ENCODE measurements at places on chromosomes 2 and 18.
A peak's percentile ranks its signal among the peaks of the same experiment; 100 is the strongest.

GRCh38 chr2:37457401-37457901 is 113.0 kb downstream of the QPCT start:
- H3K27me3 ChIP-seq, result no peaks in the 10 kb centered on the region
- no peak for DNase-seq
- H3K27ac ChIP-seq, result no peak overlapping the region
- H3K4me3 ChIP-seq, result no peak overlapping the region
- peaks cover 32% of the 10 kb centered on the region for H3K4me1 ChIP-seq

- H3K36me3 ChIP-seq, result no peaks in the 10 kb centered on the region
- H3K4me3 ChIP-seq, result no peak overlapping the region
- no peak overlapping the region for H3K27ac ChIP-seq
- no peaks in the 10 kb centered on the region for H3K27me3 ChIP-seq
Observed at GRCh38 chr2:151757861-151758260, 23.6 kb upstream of the NEB start.

DNA sequence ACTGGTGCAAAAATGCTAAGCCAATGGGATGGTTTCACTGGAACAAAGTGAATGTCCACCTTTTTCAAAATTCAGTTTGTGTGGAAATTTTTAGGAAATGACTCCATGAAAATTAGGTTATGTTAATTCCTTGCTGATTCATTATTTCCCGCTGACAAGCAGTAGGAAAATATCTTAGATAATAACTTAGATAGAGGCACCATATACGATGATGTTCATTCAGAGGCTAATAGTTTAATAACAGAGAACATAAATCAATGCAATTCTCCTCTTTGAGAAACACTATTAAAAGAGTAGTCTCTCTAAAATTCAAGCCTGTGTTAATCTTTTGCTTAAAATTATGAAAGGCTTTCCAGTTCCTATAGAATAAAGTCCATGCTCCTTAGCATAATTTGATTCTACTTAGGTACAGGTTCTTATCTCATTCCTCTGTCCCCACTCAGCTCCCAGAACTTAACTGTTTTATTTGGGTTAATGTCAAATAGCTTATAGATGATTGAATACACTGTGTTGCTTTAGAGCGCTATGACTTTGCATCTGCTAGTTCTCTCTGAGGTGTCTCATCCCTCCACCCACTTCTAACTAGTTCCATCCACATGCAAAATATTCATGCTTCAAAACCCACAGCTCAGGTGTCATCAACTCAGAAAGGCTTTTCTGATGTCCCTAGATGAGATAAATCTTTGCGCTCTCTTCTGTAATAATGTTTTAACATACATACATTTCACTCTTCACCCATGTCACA is 503.6 kb downstream of the ERBB4 start:
- no peak overlapping the region for H3K4me3 ChIP-seq
- H3K27me3 ChIP-seq, result no peaks in the 10 kb centered on the region
- no peak for DNase-seq
- H3K4me1 ChIP-seq, result no peaks in the 10 kb centered on the region
- H3K36me3 ChIP-seq, result no peaks in the 10 kb centered on the region
- H3K27ac ChIP-seq, result no peak overlapping the region

- H3K27me3 ChIP-seq, result peaks cover 38% of the 10 kb centered on the region
- no peak overlapping the region for H3K27ac ChIP-seq
- H3K36me3 ChIP-seq, result no peaks in the 10 kb centered on the region
- H3K4me1 ChIP-seq, result no peaks in the 10 kb centered on the region
- no peak overlapping the region for H3K4me3 ChIP-seq
Observed at GRCh38 chr2:240998995-240999791, 775 bp downstream of the SNED1 start.

GRCh38 chr2:129771418-129772189 is 207.9 kb upstream of the RAB6C start:
- no peak overlapping the region for H3K27ac ChIP-seq
- DNase-seq, result no peak
- H3K36me3 ChIP-seq, result no peaks in the 10 kb centered on the region
- H3K4me1 ChIP-seq, result no peaks in the 10 kb centered on the region
- H3K27me3 ChIP-seq, result no peaks in the 10 kb centered on the region

GRCh38 chr2:103484906-103485305 is 723.1 kb downstream of the TMEM182 start:
- H3K27me3 ChIP-seq, result no peaks in the 10 kb centered on the region
- H3K36me3 ChIP-seq, result no peaks in the 10 kb centered on the region
- no peak overlapping the region for H3K27ac ChIP-seq
- no peak for DNase-seq

- no peak overlapping the region for H3K27ac ChIP-seq
- peaks cover 4% of the 10 kb centered on the region for H3K27me3 ChIP-seq
- DNase-seq, result no peak
- no peaks in the 10 kb centered on the region for H3K36me3 ChIP-seq
- no peak overlapping the region for H3K4me3 ChIP-seq
Observed at GRCh38 chr2:589281-590130, 87.7 kb downstream of the TMEM18 start.

DNA sequence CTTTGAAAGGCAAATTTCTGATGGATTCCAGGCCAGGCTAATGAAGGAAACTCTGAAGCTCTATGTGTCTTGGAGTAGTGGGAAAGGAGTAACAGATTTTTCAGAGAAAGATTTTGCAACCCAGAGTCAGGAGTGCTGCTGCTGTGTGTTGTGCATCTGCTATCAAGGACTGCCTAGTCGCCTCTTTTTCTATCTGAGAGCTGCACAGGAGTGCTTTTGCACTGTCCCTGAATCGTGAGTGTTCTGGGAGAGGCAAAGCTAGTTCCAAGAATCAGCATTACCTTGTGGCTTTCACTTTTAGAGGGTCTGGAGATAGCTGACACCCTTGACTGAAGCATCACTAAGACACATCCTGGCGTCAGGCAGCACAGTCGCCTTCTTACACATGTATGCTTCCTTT is 336.4 kb downstream of the PARD3B start:
- no peak overlapping the region for H3K4me3 ChIP-seq
- no peak overlapping the region for H3K27ac ChIP-seq
- no peaks in the 10 kb centered on the region for H3K36me3 ChIP-seq
- no peak for DNase-seq
- no peaks in the 10 kb centered on the region for H3K27me3 ChIP-seq
- H3K4me1 ChIP-seq, result no peaks in the 10 kb centered on the region

- no peak for DNase-seq
- no peaks in the 10 kb centered on the region for H3K36me3 ChIP-seq
- no peak overlapping the region for H3K4me3 ChIP-seq
- no peaks in the 10 kb centered on the region for H3K4me1 ChIP-seq
Observed at GRCh38 chr2:196743165-196743564, 56.3 kb downstream of the GTF3C3 start.

- H3K27me3 ChIP-seq, result no peaks in the 10 kb centered on the region
- H3K4me1 ChIP-seq, result peaks cover 7% of the 10 kb centered on the region
- no peak overlapping the region for H3K4me3 ChIP-seq
Observed at GRCh38 chr2:18644115-18644462, 54.7 kb upstream of the NT5C1B start.

- no peaks in the 10 kb centered on the region for H3K27me3 ChIP-seq
- no peak for DNase-seq
- no peaks in the 10 kb centered on the region for H3K4me1 ChIP-seq
- H3K27ac ChIP-seq, result no peak overlapping the region
Observed at GRCh38 chr2:25009954-25010353, 31.9 kb upstream of the EFR3B start.

GRCh38 chr2:24038786-24039499 is 8.2 kb downstream of the WDCP start:
- no peak overlapping the region for H3K4me3 ChIP-seq
- no peak overlapping the region for H3K27ac ChIP-seq
- H3K27me3 ChIP-seq, result no peaks in the 10 kb centered on the region
- peaks cover 13% of the 10 kb centered on the region for H3K36me3 ChIP-seq

DNA sequence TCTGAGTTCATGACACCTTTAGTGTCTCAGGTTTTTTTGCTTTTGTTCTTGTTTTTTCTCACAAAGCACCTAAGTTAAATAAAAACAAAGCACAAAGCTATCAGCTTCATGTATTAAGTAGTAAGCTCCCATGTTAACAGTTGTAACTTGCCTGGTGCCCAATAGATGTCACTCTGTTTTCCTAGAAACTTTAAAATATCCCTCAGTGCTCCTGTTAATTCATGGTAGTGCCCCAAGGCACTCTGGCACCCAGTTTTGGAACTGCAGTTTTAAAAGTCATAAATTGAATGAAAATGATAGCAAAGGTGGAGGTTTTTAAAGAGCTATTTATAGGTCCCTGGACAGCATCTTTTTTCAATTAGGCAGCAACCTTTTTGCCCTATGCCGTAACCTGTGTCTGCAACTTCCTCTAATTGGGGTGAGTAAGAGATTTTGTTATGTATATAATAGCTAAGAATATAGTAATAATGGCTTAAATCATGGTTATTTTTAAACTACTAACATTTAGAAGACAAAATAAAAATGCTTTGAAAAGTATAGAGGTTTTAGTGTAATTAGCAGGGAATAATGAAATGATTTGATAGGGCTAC is 555.0 kb upstream of the TMEFF2 start:
- DNase-seq, result no peak
- H3K4me1 ChIP-seq, result no peaks in the 10 kb centered on the region
- no peaks in the 10 kb centered on the region for H3K27me3 ChIP-seq

DNA sequence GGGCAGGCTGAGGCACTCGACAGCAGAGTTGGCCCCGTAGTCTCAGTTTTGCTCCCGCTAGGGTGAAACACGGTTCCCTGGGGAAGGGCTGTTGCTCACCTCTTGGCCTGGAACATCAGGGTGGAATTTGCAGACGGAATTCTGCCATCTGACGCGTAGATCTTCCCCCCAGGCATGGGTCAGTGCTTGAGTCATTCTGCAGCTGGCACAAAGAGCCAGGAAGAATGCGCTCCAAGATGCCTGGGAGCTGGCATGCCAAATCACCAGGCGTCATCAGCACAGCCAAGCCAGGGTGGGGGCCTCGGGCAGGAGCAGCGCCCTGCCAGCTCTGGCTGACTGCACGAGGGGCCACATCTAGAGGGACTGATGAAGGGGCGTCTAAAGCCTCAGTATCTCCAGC is 42.7 kb downstream of the ODC1 start:
- H3K4me1 ChIP-seq, result peaks cover 62% of the 10 kb centered on the region
- no peak overlapping the region for H3K4me3 ChIP-seq
- no peaks in the 10 kb centered on the region for H3K27me3 ChIP-seq
- peaks cover 5% of the 10 kb centered on the region for H3K36me3 ChIP-seq
- H3K27ac ChIP-seq, result peak overlapping the region; percentile 96
- DNase-seq, result peak; percentile 96

DNA sequence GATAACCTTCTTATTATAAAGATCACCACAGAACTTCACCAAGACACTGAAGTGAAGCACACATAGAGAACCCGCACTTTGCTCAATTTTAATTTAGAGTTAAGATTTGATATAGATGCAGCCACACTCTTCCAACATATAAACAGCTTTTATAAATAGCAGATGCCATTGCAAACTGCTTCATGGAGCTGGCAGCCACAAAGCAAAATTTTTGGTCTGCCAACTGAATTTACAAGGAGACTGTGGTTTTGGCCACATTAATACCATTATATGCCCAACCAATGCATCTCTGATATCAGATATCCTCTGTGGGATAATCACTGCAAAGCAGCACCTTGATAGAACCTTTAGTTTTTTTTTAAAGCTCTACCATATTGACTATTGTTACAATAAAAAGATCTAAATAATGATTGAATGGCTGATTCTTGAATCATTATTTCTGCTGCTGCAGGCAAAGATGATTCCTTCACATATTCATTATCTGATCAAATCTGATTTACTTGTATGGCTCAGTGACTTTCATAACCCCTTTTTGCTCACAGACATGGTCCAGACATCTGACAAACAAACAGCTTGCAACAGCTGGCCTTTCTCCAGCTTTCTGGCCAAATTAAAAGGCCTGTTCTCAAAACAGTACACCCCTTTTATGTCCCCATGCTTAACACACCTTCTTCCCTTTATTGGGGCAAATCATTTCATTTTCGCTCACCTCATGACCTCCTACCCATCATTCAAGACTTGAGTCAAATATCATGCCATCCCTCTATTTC is 88.4 kb downstream of the METTL4 start:
- DNase-seq, result no peak
- no peak overlapping the region for H3K27ac ChIP-seq
- no peak overlapping the region for H3K4me3 ChIP-seq
- H3K4me1 ChIP-seq, result no peaks in the 10 kb centered on the region
- no peaks in the 10 kb centered on the region for H3K36me3 ChIP-seq

DNA sequence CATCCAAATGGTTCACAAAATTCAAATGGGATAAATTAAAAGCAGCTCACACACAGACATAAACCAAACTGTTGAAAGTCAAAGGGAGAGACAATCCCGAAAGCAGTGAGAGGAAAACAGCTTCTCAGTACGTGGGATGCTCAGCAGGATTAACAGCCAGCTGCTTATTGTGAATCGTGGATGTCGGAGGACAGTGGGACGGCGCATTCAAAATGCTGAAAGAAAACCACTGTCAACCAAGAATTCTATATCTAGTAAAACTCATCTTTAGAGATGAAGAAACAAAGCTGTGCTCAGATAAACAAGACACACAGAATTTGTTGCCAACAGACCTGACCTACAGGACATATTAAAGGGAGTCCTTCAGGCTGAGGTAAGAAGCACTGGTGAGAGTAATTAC is 102.9 kb downstream of the NFATC1 start:
- no peaks in the 10 kb centered on the region for H3K4me1 ChIP-seq
- H3K27ac ChIP-seq, result no peak overlapping the region
- H3K36me3 ChIP-seq, result no peaks in the 10 kb centered on the region
- DNase-seq, result no peak

- no peak for DNase-seq
- H3K36me3 ChIP-seq, result no peaks in the 10 kb centered on the region
- no peak overlapping the region for H3K4me3 ChIP-seq
- H3K27ac ChIP-seq, result no peak overlapping the region
- peaks cover 8% of the 10 kb centered on the region for H3K4me1 ChIP-seq
- no peaks in the 10 kb centered on the region for H3K27me3 ChIP-seq
Observed at GRCh38 chr2:72673279-72673678, 152.6 kb downstream of the EXOC6B start.

GRCh38 chr2:165573534-165574461 is 104.3 kb downstream of the CSRNP3 start:
- H3K27ac ChIP-seq, result no peak overlapping the region
- H3K4me1 ChIP-seq, result no peaks in the 10 kb centered on the region
- H3K36me3 ChIP-seq, result no peaks in the 10 kb centered on the region
- no peaks in the 10 kb centered on the region for H3K27me3 ChIP-seq
- no peak for DNase-seq

- no peak overlapping the region for H3K4me3 ChIP-seq
- no peak for DNase-seq
- H3K27me3 ChIP-seq, result no peaks in the 10 kb centered on the region
- H3K4me1 ChIP-seq, result peaks cover 8% of the 10 kb centered on the region
- no peaks in the 10 kb centered on the region for H3K36me3 ChIP-seq
Observed at GRCh38 chr2:189362283-189362682, 79.0 kb upstream of the WDR75 start.

Data from keratinocyte (primary cell).